ENCODE measurements at places on chromosomes 13 and 19.

GRCh38 chr19:47696635-47697034 lies 16.6 kb upstream of the EHD2 start:
- no peaks in the 10 kb centered on the region for H3K27me3 ChIP-seq
- H3K4me1 ChIP-seq = no peaks in the 10 kb centered on the region
- no peak overlapping the region for H3K27ac ChIP-seq
- H3K4me3 ChIP-seq = no peak overlapping the region

- H3K27me3 ChIP-seq = peaks cover 4% of the 10 kb centered on the region
- no peak for ATAC-seq
- H3K36me3 ChIP-seq = no peaks in the 10 kb centered on the region
- no peak overlapping the region for H3K27ac ChIP-seq
- peaks cover 17% of the 10 kb centered on the region for H3K4me1 ChIP-seq
- no peak overlapping the region for H3K4me3 ChIP-seq
These were observed 1.1 kb downstream of the TNNI3 start for GRCh38 chr19:55156202-55157063.

DNA sequence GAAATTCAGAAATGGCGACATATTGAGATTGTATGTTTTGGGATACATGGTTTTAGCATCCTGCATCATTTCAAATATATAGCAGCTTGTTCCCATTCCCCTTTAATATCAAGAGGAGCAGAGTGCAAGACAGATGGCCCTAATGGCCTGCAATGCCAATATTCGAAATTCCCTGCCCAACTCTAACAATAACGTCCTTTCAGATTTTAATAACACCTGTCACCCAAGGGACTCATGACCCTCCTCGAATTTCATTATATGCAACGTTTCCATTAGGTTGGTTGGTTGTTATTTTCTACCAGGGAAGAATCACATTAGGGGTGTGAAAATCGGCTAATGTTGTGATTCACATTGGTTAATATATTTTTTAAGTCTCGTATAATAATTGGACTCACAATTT lies 170.0 kb downstream of the TNFSF13B start:
- H3K27me3 ChIP-seq = peaks cover 4% of the 10 kb centered on the region
- H3K27ac ChIP-seq = no peak overlapping the region
- H3K4me1 ChIP-seq = no peaks in the 10 kb centered on the region
- no peak for ATAC-seq
- H3K4me3 ChIP-seq = no peak overlapping the region

DNA sequence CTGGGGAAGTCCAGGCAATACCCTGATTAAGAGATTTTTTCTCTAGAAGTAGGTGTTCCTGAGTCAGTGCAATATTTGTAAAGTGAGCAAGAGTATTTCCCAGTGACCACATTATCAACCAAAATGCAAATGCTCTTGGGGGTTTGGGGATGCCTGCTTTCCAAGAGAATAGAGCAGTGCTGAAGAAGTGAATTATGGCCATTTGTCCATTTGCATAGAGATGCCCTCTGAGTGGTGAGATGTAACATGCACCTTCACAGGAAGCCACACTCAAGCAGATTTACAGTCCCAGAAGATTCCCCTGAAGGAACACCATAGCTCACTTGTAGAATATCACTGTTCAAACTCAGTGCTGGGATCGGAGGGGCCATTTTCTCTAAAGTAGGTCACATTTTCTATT lies 71.8 kb downstream of the TNFSF11 start:
- no peaks in the 10 kb centered on the region for H3K36me3 ChIP-seq
- no peaks in the 10 kb centered on the region for H3K4me1 ChIP-seq
- no peak overlapping the region for H3K4me3 ChIP-seq

- no peaks in the 10 kb centered on the region for H3K27me3 ChIP-seq
- H3K4me1 ChIP-seq = peaks cover 5% of the 10 kb centered on the region
- H3K4me3 ChIP-seq = peak overlapping the region; percentile 96
- peak overlapping the region; percentile 98 for H3K27ac ChIP-seq
- H3K36me3 ChIP-seq = peaks cover 88% of the 10 kb centered on the region
- no peak for ATAC-seq
These were observed 1.6 kb upstream of the KMT2B start for GRCh38 chr19:35715981-35716800.

DNA sequence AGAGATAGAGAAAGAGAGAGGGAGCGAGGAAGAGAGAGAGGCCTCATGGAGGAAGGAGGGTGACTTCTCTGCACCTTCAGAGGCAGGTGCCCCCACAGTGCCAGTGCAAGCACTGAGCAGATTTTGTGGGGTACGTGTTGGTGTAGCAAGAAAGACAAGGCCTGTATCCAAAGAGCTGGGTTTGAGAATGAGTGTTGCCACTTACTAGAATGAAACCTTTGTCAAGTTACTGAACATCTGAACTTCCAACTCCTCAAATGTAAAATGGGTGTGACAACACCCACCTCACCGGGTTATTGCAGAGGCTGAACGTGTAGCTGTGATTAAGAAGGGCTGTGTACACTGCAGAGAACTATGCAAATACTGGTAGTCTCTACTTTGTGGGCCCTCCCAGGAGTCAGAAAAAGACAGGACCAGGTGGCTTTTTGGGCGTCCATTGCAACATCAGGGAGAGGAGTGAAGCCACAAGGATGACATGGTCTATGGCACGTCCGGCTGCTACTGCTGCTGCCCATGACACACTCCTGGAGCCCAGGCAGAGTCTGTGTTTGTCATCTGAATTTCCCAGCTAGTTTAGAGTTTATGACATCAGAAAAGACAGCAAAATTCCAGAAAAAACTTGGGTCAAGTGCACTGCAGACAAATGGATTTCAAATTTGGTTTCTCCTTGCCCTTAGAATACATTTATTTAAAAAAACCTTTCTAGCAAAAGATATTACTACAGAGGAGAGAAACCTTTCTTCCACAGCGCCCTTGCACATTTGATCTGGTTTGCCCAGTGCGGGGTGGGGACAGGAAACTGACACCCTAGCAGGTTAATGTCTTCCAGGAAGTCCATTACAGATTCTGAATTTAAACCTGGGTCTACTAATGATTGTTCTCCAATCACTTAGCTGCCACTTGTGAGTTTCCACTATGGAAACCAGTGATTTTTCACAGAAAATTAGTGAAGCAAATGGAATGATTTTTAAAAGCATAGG lies 54.0 kb upstream of the ATP12A start:
- peak overlapping the region; percentile 50 for H3K4me3 ChIP-seq
- ATAC-seq = peak; percentile 83
- H3K27ac ChIP-seq = peak overlapping the region; percentile 70
- H3K36me3 ChIP-seq = no peaks in the 10 kb centered on the region
- H3K27me3 ChIP-seq = no peaks in the 10 kb centered on the region
- peaks cover 19% of the 10 kb centered on the region for H3K4me1 ChIP-seq

- H3K4me1 ChIP-seq = no peaks in the 10 kb centered on the region
- ATAC-seq = no peak
- H3K36me3 ChIP-seq = no peaks in the 10 kb centered on the region
- no peak overlapping the region for H3K27ac ChIP-seq
These were observed 473.1 kb downstream of the TDRD3 start for GRCh38 chr13:60869941-60870613.

DNA sequence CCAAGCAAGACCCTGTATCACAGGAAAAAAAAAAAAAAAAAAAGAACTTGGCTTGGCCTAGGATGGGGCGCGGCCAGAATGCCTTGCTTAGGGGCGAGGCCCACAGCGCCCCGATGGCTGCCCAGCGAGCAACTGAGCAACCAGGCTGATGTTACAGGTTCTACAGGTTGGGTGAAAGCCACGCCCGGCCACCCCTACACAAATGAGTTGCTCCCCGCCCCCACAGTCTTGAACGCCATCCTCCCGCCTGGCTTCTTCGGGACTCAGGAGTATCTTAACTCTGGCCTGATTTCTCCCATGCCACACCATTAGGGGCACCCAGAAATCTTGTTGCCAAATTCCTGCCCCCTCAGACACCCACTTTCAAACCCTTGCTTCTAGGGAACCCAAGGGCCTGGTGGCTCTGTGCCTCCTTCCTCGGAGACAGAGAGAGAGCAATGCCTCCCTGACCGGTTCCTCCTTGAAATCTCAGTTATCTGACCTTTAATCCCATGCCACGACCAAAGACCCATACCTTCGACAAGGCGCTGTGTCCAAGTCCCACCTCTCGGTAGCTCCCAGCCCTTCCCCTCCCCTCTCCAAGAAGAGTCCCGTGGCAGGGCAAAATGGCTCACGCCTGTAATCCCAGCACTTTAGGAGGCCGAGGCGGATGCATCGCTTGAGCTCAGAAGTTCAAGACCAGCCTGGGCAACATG lies 1.1 kb upstream of the CBLC start:
- no peaks in the 10 kb centered on the region for H3K4me1 ChIP-seq
- no peak overlapping the region for H3K27ac ChIP-seq
- no peak for ATAC-seq
- H3K36me3 ChIP-seq = no peaks in the 10 kb centered on the region
- H3K27me3 ChIP-seq = peaks cover 3% of the 10 kb centered on the region
- H3K4me3 ChIP-seq = no peak overlapping the region

DNA sequence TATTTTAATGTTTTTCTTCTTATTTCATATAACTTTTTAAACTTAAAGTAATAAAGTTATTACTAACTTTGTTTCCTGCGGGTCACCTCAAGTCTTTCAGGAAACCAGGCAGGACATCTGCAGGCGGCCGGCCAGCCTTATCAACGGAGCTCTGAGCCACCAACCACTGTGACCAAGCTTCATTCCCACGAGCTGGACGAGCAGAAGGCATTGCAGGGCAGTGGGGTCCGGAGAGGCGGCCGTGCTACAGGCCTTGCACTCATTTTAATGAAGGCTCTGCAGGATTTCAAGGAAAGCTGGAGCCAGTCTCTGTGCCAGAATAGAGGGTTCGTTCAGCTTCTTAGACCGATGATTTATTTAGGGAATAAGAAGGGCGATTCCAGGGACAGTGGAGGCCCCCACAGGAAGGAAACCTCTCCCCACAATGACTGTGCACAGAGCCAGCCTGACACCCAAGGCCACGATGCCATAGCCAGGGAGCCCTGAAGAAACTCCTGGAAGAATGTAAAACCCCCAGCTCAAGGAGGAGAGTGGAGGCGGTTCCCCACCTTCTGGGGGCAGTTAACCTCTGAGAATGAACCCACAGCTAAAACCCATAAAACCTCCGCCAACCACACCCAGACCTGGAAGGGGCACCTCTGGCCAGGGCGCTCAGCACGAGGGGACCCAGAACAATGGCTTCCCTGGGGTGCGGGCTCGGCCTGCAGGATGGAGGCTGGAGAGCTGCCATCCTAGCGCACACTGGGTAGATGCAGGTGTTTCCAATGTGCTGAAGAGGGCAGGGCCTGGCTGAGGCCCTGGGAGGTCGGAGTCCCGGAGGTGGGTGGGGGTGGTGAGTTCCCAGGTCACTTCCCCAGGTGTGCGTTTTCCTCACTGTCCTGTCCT lies 75.0 kb downstream of the RASA3 start:
- no peak for ATAC-seq
- peak overlapping the region; percentile 58 for H3K27ac ChIP-seq
- peaks cover 4% of the 10 kb centered on the region for H3K4me1 ChIP-seq
- peaks cover 47% of the 10 kb centered on the region for H3K36me3 ChIP-seq
- no peak overlapping the region for H3K4me3 ChIP-seq

GRCh38 chr19:55596304-55596703 lies 3.0 kb downstream of the FIZ1 start:
- ATAC-seq = no peak
- no peaks in the 10 kb centered on the region for H3K27me3 ChIP-seq
- no peak overlapping the region for H3K4me3 ChIP-seq
- H3K4me1 ChIP-seq = peaks cover 12% of the 10 kb centered on the region

All from activated T-helper 17 cell treated with anti-CD3 and anti-CD28 coated beads, Interleukin-2, amount 50 U/mL, for 72 hours (primary cell).